ENCODE measurements at places on chromosomes 3 and 15. TPM values are rescaled to one million over a fixed set of nuclear protein-coding genes. Genes with fewer than 3 reads are reported as not detected.

HIGD2B gene
- total RNA-seq = not detected

CLDN16 gene
- total RNA-seq = not detected

TMIE gene
- total RNA-seq = 0.43 TPM

ACAN gene
- total RNA-seq = 0.11 TPM

CFAP161 gene
- total RNA-seq = 0.94 TPM

Measured in heart right ventricle (tissue), 16 donors.